LHCN-M2 (cell line): ENCODE measurements at places on chromosomes 1 and 21. TPM values are rescaled to one million over a fixed set of nuclear protein-coding genes. Genes with fewer than 3 reads are reported as not detected.

TCHHL1 gene
- total RNA-seq = not detected in 2 replicates

PRAMEF26 gene
- not detected in 2 replicates for total RNA-seq

GRCh38 chr21:14243461-14243860 is 27.5 kb downstream of the RBM11 start:
- DNase-seq = no peak

DNA sequence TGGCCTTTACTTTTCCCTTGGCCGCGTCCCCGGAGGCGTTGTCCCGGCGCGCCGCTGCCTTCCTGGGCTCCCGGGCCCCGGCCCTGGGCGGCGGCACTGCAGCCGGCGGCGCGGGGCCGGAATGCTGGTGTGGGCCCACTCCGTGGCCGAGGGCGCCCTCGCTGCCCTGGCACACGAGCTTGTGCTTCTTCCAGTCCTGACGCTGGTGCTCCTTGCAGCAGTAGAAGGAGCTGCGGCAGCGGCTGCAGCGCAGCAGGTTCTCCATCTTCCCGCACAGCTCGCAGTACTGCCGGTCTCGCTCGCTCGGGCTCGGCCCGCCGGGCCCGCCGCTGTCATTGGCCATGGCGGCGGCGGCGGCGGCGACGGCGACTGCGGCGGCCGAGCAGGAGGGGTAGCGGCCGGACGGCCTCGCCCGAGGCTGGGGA is 529 bp downstream of the EGLN1 start:
- DNase-seq = peak; percentile 40

PGLYRP3 gene
- total RNA-seq = not detected in 2 replicates

GRCh38 chr1:241263346-241263745 is 93.7 kb downstream of the RGS7 start:
- DNase-seq = no peak

DNA sequence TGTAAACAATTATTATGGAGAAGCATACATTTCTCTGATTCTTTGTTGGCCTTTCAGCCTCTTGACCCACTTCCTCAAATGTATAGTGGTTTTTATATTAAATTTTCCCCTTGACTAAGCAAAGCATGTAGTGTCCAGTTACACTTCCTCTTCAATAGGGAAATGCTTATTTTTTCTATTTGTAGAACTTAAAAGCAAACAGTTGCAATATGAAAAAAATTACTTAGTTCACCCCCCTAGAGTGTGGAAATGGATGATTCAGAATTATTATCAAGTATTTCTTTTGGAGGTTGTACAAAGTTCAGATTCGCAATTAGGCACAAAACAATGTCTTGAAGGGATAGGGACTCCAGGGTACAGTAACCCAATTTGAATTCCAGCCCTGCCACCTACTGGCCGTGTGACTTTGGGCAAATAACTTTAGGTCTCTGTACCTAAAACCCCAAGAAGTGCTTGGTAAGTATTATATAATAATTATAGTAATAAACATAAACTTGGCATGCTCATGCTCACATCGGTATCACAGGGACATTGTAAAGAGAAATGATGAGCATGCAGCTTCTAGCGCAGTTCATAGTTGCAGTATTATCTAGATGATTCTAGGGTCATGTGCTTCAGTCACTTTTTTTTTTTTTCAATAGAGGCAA is 28.6 kb upstream of the IFNGR2 start:
- peak; percentile 60 for DNase-seq

- peak; percentile 84 for DNase-seq
These were observed 48.5 kb downstream of the NR5A2 start for GRCh38 chr1:200075938-200076546.

GRCh38 chr1:180773210-180773865 is 139.4 kb upstream of the KIAA1614 start:
- peak; percentile 62 for DNase-seq

DAB1 gene
- not detected in 2 replicates for total RNA-seq

DNA sequence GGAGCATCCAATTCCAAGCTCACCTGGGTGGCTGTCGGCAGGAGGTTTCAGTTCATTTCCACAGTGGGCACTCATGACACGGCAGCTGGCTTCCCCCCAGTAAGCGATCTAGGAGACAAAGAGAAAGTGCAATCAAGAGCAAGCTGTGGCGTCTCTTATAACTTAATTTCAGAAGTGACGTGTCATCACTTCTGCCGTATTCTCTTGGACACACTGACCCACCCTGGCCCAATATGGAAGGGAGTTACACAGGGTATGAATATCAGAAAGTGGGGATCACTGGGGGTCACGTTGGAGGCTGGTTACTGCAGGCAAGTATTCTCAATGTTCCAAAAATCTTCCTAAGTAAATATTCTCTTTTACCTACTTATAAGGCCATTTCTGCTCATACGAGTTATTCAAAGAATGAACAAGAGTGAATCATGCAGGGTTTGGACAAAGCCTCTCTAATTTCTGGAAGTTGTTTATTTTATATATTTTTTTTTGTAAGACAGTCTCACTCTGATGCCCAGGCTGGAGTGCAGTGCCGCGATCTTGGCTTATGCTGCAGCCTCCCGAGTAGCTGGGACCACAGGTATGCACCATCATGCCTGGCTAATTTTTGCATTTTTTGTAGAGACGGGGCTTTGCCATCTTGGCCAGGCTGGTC is 46.5 kb upstream of the GREM2 start:
- DNase-seq = peak; percentile 13

SPOCD1 gene
- 52.0 and 58.6 TPM in 2 replicates for total RNA-seq

HEYL gene
- 41.6 and 52.6 TPM in 2 replicates for total RNA-seq

RGSL1 gene
- total RNA-seq = not detected in 2 replicates

GRCh38 chr1:39139723-39140360 is 64.7 kb upstream of the MACF1 start:
- DNase-seq = no peak

GRCh38 chr1:30028939-30029338 is 694.4 kb downstream of the MATN1 start:
- no peak for DNase-seq

DNA sequence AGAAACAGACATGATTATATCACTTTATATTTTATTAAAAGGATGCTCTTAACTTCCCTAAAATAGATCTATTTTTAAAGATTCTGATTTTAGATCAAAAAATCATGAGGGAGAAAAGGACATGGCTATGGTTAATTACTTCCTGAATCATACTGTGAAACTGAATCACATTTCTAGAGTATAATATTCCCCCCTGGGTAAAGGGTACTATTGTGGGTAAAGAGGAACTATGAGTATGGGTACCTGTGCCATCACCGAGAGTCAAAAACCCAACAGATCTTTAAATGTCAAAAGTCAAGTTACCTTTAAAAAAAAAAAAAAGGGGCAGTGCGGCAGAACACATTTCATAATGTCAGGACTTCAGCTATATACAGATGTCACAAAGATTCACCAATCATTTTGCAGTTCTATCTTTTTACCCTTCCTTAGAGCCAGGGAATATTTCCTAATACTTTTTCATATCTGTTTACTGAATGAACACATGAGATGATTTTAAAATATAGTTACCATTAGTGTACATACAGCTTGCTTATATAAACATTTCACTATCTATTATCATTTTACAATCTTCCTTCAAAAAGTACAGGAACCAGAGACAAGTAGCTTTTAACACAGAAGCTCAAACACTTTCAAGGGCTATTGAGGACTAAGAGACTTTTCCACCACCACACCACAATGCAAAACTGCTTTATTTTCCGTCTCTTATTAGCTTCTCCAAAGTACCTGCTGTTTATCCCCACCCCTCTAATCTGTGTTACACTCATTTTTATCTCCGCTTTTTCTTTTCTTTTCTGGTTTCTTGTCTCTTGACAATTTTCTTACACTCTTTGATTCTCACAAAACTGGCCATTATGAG is 45.0 kb downstream of the EVI5 start:
- DNase-seq = no peak

FMOD gene
- total RNA-seq = 3.0 and 3.1 TPM in 2 replicates

DNA sequence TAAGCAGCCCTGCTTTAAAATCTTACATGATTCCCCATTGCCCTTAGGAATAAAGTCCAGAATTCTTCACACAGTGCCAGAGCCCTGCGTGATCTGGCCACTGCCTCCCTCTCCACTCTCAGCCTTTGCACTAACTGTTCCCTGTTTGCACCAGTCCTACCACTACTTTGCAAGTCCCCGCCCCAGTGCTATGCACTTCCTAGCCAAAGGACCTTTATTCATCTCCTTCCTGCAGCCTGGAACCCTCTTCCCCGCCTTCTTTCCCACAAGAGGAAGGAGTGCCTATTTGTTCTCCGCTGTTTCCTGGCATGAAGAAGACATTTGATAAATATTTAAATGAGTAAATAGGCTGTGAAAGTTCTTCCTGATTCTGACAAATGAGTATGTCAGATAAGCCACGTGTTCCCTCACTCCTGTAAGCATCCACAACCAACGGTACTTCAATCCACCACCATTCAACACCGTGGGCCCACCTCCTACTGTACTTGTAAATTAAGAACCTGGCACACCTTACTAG is 23.9 kb downstream of the CAPN8 start:
- DNase-seq = no peak

GRCh38 chr1:117007719-117008013 is 6.1 kb downstream of the CD101 start:
- DNase-seq = peak; percentile 29

MYBPH gene
- 2.8 and 13.7 TPM in 2 replicates for total RNA-seq

DNA sequence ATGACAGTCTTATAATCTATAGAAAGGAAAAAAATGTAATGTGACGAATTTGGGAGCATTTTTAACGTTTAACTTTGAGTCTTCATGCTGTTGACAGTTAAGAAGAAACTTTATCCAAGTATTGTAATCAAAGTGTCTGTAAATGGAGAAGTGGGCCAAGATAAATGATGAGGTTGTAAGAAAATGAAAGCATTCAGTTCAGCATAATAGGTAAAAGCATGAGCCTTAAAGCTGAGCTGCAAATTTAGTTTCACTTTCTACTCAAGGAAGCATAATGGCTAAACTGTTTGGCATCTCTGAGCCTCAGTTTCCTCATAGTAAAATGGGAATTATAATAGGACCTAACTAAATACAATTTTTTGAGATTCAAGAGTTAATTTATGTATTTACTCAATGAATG is 1554.8 kb downstream of the KCNT2 start:
- DNase-seq = no peak

HRNR gene
- not detected in 2 replicates for total RNA-seq

PROK1 gene
- not detected in 2 replicates for total RNA-seq

GRCh38 chr1:212640223-212640878 is 31.8 kb downstream of the ATF3 start:
- no peak for DNase-seq

GRCh38 chr1:33288976-33289857 is 31.7 kb downstream of the A3GALT2 start:
- DNase-seq = no peak

GRCh38 chr1:178238722-178239510 is 145.0 kb downstream of the RASAL2 start:
- DNase-seq = peak; percentile 99

NEGR1 gene
- total RNA-seq = 6.5 and 8.8 TPM in 2 replicates

DNA sequence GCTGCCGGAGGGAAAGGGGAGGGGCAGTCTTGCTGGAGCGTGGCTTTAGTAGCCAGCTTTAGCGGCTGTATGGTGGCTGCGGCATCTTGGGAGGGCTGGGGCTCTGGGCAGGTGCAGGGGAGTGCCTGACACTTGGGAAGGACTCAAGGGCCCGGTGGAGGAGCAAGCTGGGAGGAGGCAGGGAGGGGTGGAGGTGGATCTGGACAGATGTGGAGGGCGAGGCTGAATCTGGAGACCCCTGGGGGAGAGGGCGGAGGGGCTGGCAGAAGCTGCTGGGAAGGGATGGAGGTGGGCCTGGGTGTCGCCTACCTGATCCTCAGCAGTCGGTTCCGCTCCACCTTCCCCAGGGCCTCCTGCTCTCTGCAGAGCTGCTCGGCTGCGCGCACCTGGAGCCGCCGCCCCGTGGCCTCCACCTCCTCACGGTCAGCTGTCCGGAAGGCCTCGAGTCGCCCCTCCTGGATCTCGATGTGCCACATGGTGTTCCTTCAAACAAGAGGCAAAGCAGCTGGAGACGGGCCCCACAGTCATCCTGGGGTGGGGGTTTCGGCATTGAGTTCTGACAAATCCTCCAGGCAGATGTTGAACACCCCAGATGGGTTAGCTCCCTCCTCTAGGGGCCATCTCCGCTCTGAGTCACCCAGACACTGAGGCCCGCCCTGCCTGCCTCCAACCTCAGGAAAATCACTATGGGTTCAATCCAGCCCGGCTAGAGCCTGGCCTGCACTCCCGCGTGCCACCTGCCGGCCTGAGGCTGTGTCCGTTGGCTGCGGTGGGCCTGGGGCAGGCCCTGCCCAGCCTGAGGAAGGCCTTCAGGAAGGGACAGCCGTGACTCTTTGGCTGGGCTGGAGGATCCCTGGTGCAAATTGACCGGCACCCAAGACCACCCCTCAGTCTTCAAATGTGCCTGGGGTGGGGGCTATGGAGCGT is 29.6 kb downstream of the CFAP74 start:
- no peak for DNase-seq

S100A8 gene
- not detected in 2 replicates for total RNA-seq

DNA sequence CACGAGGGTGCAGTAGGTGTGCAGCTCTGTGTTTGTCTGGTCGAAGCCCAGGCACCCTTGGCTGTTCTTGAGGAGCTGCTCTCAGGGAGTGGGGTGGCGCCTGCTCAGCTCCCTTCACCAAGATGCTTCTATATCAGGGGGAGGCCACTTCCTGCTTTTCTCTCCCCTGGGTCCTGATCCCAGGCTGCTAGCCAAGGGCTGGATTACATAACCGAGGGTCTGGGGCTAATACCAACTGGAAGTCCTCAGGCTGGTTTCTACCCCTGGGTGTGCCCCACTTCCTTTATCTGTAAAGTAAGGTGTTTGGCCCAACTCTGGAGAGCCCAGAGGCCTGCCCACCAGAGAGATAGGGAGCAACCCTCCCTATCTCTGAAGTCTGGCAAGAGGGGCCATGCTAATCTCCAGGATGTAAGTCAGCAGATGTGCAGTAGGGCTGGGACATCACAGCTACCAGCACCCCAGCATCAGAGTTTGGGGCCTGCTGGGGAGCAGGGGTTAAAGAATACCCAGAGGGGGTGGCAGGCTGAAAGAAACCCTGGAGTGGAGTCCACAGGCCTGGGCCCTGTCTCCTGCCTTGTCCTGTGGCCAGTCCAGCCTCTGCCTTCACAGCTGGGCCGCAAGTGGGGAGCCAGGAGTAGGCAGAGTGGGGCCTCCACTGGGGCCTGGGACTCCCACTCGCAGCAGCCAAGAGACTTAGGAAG is 2.1 kb downstream of the SELENBP1 start:
- no peak for DNase-seq

LPAR3 gene
- not detected in 2 replicates for total RNA-seq

DNA sequence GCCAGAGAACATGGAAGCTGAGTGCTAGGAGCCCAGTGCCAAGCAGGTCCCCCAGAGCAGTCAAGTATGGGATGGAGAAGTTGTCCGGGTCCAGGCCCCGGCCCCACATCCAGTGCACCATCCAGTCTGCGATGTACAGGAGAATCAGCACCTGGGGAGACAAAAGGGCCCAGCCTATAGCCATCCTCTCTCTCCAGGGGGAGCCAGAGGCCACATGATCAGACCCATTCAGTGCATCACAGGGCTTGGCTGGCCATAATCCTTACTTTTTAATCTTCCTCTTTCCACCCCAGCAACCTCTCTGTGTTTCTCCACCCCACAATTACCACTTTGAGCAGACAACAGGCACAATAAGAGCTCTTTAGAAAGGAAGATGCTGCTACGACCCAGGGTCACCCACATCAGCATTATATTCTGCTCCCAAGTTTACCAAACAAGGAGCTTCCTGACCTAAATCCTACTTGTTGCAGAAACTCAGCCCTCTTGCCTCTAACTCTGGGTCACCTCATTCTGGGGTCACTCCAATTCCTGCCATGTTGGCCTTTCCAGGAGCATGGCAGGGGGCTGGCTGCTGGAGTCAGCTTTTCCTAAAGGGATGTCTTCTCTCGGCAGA is 16.4 kb upstream of the RAB29 start:
- peak; percentile 49 for DNase-seq

PPM1J gene
- total RNA-seq = 0.32 and 1.1 TPM in 2 replicates

- no peak for DNase-seq
These were observed 16.1 kb downstream of the DSCAM start for GRCh38 chr21:40830836-40831235.
